HCT116 (cell line): ENCODE measurements at places on chromosomes 12 and 14.

DNA sequence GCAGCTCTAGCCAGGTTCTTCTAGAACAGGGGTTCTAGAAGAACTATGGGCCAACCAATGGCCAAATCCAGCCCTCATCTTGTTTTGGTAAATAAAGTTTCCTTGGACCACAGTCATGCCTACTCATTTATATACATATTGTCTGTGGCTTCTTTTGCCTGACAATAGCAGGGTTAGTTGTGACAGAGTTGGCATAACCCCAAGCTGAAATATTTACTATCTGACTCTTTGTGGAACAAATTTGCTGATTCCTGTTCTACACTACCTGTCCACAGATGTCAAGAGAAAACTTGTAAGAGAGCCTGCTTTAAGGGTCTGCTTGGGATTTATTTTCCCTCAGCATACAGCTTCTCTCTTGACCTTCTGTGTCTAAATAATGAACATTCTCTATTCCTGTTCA, 289.0 kb downstream of the KSR2 start:
- no peak for DNase-seq

- no peak for DNase-seq
Measured at GRCh38 chr12:47269916-47270315, 190.2 kb upstream of the AMIGO2 start.

DNA sequence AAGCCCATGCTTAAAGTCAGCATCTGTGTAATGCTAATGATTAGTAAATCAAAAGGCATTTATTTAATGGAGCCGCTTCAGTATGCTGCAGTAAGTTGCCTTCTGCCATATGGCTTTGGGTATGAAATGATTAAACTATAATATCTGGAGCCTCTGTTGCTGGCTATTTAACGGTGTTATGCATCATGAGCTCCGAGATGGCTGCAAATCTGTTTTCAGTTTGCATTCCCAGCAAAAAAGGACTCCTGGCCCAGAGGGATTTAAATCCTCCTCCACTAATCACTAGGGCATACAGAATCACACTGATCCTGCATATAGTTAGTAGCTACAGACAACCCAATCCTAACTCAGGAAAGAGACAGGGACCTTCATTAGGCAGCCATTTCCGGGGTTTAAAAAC, 171.5 kb upstream of the EEA1 start:
- DNase-seq: no peak

GRCh38 chr12:112233242-112233641, 107.9 kb downstream of the TRAFD1 start:
- DNase-seq: no peak

- no peak for DNase-seq
Measured at GRCh38 chr14:69863083-69863482, 16.1 kb upstream of the SMOC1 start.

DNA sequence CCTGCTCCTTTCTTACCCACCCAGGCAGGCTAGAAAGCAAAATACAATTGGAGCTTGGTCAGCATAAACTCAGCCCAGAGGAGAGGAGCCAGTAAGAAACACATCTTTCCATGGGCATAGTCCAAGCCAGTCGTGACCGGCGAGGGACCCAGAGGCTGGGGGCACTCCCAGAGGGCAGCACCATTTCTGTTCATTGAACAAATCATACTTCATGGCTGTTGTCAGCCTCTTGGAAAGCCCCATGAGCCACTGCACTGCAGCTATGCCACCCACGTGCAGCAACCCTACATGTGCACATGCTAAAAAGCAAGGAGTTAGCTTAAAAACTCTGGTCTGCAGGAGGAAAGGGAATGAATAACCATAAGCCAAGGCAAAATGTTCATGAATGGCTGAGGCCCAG, 90.0 kb upstream of the CDKN3 start:
- DNase-seq: no peak

DNA sequence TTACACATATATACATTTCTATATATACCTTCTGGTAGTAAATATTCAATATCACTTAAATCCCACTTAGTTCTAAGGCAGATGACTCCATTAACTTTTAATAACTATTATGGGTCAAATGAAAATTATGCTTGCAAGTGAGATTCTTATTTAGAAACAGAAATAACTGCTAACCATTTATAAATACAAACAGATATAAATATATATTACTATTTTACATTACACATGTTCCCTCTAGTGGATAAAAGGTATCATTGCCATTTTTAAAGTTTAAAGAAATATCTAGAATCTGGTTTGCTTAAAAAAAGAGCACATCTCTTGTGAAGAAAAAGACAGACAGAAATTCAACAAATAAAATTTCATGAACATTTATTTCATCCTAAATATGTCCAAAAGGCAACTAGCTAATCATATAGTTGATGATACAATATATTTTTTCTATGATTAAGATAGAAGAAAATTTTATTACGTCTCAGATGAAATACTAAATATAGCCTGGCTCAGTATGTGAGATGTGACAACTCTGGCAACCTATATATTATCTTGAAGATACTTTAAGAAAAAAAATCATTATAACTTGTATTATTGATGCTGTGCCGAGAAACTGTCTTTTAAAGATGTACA, 11.7 kb upstream of the RAD51AP1 start:
- no peak for DNase-seq

- DNase-seq: peak; percentile 76
Measured at GRCh38 chr14:37594238-37594970, 645 bp downstream of the FOXA1 start.

DNA sequence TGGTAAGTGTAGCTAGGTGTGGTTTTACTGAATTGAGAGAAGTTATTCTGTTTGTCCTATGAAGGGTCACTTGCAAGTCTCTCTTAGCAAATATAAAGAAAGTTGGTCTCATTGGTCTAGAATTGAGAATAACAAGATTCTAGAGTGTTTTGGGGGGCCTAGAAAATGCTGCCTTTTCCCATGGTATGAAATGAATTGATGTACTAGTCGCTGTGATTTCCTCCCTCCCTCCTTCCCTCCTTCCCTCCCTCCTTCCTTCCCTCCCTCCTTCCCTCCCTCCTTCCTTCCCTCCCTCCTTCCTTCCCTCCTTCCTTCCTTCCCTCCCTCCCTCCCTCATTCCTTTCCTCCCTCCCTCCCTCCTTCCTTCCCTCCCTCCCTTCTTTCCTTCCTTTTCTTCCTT, 166.7 kb upstream of the RGS6 start:
- DNase-seq: no peak

GRCh38 chr14:58808828-58809227, 171.1 kb downstream of the DACT1 start:
- no peak for DNase-seq

GRCh38 chr14:36019126-36019525, 157.4 kb downstream of the PTCSC3 start:
- no peak for DNase-seq

- DNase-seq: no peak
Measured at GRCh38 chr12:6266541-6266966, 43.9 kb upstream of the PLEKHG6 start.

- no peak for DNase-seq
Measured at GRCh38 chr12:110349096-110349495, 54.4 kb downstream of the ANAPC7 start.

GRCh38 chr14:76996563-76997146, 31.9 kb downstream of the IRF2BPL start:
- no peak for DNase-seq

GRCh38 chr14:71856199-71856919, 75.9 kb upstream of the RGS6 start:
- DNase-seq: no peak

DNA sequence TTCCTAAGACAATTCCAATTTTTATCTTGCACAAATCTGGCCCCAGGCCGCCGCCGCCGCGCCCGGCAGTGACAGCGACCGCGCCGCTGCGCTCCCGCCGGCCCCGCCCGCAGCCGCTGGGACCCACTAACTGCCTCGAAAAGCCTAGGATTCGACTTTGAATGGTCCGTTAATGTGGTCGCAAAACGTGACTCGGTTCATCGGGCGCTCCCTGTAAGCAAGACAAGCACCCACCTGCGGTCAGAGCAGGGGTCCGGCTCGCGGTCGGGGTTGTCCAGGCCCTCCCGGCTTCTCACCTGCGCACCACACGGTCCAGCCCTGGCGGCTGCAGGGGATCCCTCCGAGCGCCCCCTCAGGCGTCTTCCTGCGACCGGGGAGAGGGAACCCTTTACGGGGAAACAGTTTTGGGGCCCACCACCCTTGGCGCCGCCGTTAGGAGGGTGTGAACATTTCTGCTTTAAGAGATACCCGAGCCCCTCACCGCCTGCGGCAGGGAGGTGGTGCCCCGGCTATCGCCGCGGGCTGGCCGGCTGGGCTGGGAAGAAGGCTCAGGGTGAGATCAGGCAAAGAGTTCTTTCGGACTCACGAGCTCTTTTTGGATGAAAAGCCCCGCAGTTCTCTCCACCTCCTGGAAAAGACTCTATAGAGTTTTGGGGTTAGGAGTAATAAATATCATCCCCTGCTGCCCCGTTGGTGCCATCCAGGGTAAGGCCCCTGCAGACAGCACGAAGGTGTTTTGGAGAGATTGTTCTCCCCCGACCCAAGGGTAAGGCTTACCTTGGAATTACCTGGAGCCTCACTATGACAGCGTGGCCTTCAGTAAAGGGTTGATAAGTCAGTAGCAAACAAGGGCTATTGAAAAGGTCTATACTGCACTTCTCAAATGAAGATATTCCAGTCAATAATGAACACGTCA, 13.6 kb upstream of the FOXJ2 start:
- peak; percentile 50 for DNase-seq

GRCh38 chr12:121804417-121805111, 755 bp downstream of the SETD1B start:
- no peak for DNase-seq

GRCh38 chr14:96748362-96748761, 48.8 kb upstream of the VRK1 start:
- DNase-seq: no peak

DNA sequence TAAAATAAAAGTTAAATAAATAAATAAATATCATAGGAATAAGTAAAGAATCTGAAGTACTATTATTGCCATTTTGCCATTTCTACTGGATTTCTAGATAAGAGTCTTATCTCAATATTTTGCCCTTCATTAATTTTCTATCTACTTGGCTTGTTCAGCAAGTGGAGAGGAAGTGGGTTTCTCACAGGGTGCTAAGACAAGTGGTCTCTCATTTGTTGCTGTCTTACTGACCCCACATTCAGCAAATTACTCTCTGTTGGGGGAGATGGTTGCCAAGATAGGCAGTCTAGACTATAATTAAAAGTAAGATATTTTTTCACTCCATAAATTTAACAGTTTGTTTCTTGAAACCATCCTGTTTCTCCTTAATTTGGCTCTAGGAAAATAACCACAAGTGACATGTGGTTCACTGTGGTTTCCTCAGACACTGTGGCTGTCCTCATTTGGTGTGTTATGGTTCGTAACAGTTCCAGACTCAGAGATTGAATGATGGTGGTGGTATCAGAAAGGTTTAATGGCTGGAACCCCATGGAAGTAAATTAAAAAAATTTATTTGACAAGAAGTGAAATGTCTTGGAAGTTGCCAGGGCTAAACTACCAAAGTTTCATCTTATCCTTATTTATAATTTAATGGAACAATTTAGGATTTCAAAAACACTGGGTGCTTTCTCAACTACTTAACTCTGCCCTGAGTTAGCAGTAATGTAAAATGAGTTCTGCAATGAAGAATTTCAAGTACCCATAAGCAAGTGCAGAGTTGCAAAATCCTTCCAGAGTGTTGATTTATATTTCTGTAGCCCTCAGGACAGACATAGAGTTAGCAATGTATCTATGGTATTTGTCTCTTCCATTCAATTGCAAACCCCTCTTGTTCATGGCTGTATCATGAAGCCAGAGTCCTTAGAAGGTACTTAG, 214.8 kb downstream of the MSRB3 start:
- no peak for DNase-seq

DNA sequence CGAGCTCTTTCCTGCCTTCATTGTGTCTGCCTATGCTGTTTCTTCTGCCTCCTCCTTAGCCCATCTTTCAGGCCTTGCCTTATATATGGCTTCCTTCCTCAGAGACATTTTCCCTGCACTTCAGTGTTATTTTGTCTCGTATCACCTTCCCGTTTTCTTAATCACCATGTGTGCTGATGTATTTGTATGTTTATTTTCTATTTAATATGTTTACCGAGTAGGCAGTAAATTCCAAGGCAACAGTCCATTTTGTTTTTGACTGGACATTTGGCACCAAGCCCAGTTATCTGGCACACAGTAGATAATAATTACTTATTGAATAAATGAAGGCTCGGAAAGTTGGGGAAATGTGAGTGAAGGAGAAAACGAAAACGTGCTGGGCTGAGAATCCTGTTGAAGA, 4.6 kb upstream of the POU6F1 start:
- no peak for DNase-seq

GRCh38 chr14:54002653-54003052, 46.0 kb upstream of the BMP4 start:
- no peak for DNase-seq

- DNase-seq: no peak
Measured at GRCh38 chr14:91008759-91009409, 51.6 kb downstream of the RPS6KA5 start.

GRCh38 chr14:53265025-53265424, 111.9 kb upstream of the DDHD1 start:
- DNase-seq: no peak

DNA sequence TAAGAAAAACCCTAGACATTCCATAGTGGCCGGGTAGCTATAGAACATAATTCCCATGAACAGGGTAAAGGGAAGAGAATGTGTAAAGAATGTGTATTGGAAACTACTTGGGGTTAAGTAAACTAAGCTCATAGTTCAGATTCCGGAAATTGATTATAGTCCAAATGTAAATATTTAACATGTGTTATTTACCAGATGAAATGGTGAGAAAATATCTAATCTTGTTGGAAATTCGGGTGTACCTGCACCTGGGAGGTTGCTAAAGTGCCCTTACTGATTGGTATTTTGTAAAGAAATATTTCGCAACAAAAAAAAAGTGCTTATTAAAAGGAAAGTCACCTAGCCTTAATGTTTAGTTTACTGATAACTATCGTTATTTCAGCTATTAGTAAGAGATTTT, 14.4 kb downstream of the RASSF9 start:
- no peak for DNase-seq

- no peak for DNase-seq
Measured at GRCh38 chr14:100664841-100665510, 61.7 kb upstream of the DLK1 start.

- DNase-seq: no peak
Measured at GRCh38 chr14:90562652-90563051, 165.8 kb downstream of the CALM1 start.

DNA sequence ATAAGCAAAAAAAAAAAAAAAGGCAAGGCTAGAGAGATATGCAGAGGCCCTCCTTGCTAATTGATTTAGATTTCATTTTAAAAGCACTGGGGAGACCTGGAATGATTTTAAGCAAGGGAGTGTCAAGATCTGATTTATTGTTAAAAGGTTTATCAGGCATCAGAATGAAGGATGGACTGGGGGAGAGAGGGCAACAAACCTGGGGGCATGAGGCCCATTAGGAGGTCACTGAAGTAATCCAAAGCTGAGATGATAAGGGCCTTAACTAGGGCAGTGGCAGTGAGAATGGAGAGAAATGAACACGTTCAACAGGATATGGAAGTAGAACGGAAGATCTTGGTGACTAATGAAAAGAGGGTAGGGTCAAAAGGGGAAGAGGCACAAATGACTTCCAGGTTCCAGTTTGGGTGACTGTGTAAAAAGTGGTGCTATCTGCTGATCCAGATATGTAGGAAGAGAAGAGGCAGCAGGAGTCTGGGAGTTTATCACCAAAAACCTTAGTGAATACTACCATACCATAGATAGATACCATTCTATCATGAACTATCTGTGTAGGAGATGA, 24.0 kb downstream of the KITLG start:
- DNase-seq: no peak

GRCh38 chr14:101460986-101461750, 100.1 kb upstream of the DIO3 start:
- no peak for DNase-seq

- no peak for DNase-seq
Measured at GRCh38 chr12:76863005-76863670, 15.7 kb downstream of the CSRP2 start.

- no peak for DNase-seq
Measured at GRCh38 chr14:101132051-101132571, 228.6 kb upstream of the RTL1 start.
